ENCODE measurements at places on chromosomes 16 and 17.

DNA sequence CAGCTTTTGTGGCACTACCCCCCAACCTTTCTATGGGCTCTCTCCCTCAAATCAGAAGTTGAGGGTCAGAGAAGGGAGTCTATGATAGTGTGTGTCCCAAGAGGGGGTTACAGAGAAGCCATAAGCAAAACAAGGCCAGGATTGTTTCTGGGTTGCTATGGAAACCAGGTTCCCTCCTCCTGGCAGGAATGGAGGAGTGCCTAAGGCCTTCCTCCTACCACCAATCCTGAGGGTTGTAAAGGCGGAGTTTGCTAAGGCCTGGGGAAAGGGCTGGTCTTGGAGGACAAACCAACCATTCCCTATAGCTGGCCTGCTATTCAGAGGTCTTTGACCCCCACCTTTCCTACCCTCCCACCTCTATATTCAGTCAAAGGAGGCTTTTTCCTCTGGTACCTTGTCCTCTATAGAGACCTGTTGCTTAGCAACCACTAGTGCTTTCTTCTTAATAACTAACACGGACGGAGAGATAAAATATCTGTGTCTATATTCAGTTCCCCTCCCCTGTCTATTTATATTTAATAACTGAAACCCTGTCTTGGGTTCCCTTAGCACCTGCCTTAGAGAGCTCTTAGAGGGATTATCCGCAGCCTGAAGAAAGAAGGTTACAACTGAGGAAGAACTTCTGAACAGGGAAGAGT is 43.4 kb downstream of the NEUROD2 start:
- DNase-seq: peak; percentile 40

- no peak for DNase-seq
Observed at GRCh38 chr17:36095992-36096391, 6.0 kb upstream of the CCL3 start.

- DNase-seq: no peak
Observed at GRCh38 chr17:74391771-74392170, 24.5 kb downstream of the GPR142 start.

- DNase-seq: no peak
Observed at GRCh38 chr17:77728474-77728795, 230.1 kb upstream of the TNRC6C start.

DNA sequence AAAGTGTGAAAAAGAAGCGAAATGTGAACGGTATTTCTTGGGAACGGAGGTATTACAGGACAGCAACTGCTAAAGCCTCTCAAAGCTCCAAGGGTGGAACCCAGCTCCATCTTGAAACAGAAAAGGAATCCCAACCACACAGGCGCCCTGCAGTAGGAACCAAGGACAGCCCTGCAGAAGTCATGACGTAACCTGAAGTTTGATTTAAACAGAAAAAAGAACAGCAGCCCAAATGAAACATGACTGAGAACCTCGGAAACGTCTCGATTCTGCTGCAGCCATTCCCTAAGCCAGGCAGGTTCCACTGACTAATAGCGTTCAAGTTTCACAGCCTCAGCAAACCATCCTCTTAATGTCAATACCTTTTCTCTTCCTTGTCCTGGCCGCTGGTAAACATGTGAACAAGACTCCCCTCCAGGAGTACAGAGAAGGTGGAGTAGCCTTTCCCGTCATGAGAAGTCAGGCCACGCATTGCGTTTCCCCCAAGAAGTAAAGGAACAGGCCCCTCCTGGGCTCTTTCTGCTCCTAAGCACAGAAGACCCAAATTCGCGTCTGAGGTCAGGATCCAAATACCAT is 20.1 kb downstream of the SIAH1 start:
- DNase-seq: no peak

- DNase-seq: no peak
Observed at GRCh38 chr16:14527411-14528044, 102.5 kb downstream of the PARN start.

GRCh38 chr16:59459806-59460205 is 725.7 kb upstream of the GOT2 start:
- DNase-seq: no peak

DNA sequence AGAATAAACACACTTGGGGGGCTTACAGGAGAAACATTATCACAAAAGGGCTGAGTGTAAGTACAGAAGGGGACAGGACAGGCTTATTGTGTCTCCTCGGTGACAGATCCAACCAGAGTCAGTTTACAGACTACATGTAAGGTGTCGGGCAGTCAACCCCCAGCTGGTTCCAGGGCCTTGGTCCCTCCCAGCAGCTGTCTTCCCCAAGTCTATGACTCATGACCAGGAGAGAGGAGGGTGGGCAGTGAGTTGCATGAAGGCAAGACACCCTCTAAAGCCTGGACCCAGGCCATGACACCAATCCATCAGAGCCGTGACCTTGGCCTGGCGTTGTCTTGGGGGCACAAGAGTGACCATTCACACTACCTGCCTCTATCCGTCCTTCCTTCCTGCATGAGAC is 276.2 kb upstream of the CCL2 start:
- no peak for DNase-seq

GRCh38 chr16:23348579-23349469 is 46.7 kb downstream of the SCNN1B start:
- DNase-seq: peak; percentile 17

DNA sequence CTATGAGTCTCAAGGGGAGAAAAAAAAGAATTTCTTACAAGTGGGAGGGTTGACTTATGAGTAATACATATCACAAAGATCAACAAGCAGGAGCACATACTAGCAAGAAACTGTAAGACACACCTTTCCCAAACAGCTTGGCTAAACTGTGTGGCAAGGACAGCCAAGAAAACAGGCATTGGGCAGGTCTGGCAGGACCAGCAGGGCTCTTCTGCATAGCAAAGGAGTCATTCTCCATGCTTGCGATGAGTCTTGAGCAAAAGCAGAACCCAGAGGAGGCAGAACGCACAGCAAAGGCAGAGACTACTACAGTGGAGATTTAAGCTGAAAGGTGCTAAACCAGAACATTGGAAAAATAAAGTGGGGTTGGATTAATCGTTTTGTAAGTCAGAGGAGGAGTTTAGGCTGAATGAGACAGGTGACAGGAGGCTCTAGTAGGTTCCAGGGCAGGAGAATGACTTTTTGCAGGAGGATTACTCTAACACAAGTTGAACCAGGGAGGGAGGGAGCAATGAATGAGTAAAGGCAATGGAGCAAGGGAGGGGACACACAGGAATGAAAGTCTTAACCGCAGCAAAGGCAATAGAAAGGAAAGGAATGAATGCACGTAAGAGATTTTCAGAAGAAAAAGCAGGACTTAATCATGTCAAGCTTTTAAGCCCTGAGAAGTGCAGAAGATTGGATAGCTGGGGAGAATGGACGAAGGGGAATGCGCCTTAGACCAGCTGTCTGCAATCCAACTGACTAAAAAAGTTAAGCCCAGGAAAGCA is 2.7 kb downstream of the N4BP1 start:
- DNase-seq: no peak

GRCh38 chr16:75377729-75378386 is 55.4 kb downstream of the CFDP1 start:
- no peak for DNase-seq

DNA sequence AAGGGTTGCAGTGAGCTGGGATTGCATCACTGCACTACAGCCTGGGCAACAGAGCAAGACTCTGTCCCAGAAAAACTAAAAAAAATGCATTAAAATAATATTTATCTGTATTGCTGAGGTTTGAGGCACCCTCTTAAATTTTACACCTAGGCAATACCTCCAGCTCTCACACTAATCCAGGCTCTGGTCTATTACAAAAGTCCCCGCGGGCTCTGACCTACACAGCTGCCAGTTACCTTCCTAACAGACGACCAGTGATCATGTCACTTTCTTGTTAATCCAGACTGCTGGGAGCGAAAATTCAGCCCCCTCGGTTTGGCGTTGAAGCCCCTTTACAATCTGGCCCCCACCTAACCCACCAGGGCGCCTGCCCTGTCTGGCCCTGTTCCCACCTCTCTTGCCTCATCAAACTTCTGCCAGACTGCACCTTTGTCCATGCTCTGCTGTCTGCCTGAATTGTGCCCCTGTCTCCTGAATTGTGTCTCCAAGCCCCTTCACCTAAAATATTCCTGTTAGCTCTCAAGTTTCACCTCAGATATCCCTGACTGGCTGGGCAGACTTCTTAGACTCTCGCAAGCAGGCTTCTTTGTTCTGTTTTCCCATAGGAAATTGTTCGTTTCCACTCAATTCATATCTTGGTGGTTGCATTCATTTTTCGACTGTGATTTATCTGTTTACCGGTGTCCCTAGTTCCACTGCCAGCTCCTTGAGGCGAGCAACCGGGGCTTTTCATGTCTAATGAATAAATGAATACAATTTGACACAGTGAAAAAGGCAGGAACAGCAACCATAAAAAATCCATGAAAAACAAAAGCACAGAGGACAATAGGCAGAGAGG is 65.9 kb downstream of the PITPNC1 start:
- DNase-seq: no peak

DNA sequence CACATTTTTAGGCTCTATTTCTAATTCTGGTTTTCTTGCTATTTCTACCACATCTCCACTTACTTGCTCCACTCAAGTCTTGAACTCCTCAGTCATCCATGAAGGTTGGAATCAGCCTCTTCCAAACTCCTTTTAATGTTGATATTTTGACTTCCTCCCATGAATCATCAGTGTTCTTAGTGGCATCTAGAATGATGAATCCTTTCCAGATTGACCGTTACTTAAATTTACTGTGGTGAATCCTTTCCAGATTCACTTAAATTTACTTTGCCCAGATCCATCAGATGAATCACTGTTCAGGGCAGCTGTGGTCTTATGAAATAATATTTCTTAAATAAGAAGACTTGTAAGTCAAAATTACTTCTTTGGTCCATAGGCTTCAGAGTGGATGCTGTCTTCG is 32.4 kb downstream of the CLTC start:
- DNase-seq: no peak

GRCh38 chr17:48593126-48593829 is at the start of gene HOXB5:
TSS of gene HOXB5 (minus strand) at chr17:48593779. CDS start at chr17:48593682, 97 bp downstream.
- DNase-seq: no peak

DNA sequence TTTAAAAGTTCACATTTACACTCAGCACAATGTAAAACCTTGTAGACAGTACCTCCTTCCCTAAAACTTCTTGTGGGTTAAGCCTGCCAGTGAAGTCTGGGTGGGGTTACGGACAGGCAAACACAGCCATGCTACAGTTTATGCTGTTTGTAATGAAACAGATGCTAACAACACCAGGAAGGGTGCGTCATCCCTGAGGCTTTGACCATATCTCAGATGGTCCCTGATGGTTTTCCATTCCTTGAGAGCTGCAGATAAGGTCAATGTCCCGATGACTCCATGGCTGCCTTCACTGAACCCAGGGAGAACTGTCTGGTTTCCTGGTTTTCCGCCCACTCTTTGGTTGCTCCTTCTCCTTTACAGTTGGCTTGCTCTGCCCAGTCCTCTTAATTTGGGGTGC is 29.1 kb downstream of the GAS7 start:
- DNase-seq: no peak

DNA sequence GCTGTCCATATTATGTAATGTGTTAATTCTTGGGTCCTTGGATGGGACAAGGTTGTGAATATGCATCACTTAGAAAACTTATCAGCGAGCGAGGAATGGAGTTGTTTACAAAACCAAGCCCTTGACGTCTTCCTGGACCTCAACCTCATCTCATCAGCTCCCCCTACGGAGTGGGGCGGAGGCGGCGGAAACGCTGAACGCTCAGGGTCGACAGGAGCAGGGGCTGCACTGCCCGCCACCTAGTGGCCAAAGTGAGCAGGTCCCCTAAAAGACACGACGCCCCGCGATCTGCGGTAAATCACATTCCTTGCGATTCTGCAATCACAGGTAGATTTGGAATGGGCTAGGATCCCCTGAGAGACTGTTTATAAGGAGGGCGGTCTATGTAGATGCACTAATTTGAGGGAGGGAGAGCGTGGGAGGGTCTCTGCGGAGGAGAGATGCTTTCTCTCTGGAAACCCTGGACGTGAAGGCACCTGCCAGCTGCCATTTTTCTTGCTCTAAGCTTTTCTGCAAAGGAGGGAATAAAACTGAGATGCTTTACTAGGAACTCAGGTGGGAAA is 5.4 kb upstream of the ICAM2 start:
- DNase-seq: peak; percentile 86

- DNase-seq: no peak
Observed at GRCh38 chr16:72189865-72190371, 18.0 kb upstream of the PMFBP1 start.

DNA sequence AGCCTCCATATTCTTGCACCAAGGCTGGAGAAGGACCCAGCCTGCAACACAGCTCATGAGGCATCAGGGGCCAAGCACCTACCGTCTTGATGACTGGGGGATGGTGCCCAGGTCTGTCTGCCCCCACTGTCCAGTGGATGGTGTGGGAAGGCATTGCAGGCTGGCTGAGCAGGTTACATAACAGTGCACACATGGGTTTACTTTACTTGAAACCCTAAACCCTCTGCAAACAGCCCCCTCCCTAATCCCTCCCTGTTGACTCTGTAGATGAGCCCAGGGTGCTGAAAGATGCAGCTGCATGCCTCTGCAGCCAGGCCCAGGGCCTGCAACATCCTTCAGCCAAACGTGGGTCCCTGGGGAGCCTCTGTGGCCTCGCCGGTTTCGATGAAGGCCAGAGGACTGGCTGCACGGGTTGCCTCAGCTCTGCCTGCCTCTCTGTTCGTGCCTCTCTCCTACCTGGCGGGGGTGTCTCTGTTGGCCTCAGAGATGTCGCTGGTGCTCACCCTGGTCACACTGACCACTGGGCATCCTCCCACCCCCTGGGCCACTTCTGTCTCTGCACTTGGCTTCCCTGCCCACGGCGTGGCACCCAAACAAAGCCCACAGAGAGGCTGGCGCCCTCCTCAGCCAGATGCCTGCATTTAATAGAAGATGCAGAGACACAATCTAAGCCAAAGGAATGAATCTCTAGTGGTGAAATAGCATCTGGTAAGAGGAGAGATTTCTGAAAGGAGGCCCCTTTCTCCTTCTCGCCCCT is 95.1 kb downstream of the METRNL start:
- DNase-seq: peak; percentile 88

DNA sequence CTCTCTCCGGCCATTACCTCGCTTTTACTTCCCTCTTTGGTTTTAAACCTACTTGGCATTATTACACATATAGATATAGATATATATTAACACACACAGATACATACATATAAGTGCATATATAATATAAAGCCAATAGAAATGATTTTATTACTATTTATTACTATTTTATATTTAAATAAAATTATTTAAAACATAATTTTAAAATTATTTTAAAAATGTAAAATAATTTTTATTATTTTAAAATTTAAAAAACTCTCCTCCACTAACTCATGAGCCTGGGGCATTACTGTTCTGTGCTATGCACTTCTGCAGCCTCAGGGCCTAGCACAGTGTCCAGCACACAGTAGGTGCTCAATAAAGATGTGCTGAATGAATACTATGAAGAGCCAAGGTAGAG is 200.9 kb downstream of the SLC39A11 start:
- DNase-seq: no peak

GRCh38 chr17:35057332-35057915 is 6.1 kb downstream of the RFFL start:
- no peak for DNase-seq
